ENCODE measurements at places on chromosomes 4 and X. TPM values are rescaled to one million over a fixed set of nuclear protein-coding genes. Genes with fewer than 3 reads are reported as not detected.
A peak's percentile ranks its signal among the peaks of the same experiment; 100 is the strongest.

The GPRASP1 gene
- polyA plus RNA-seq: 14.2 TPM

- no peak for DNase-seq
These were observed 32.8 kb upstream of the SHISA3 start for GRCh38 chr4:42364266-42365053.

DNA sequence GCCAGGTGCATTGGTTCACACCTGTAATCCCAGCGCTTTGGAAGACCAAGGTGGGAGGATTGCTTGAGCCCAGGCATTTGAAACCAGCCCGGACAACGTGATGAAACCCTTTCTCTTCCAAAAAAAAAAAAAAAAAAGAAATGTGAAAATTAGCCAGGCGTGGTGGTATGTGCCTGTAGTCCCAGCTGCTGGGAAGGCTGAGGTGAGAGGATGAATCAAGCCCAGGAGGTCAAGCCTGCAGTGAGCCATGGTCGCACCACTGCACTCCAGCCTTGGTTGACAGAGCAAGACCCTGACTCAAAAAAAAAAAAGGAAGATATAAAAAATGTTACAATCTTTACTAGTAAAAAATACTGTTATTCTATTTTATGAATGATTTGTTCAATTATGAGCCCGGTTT, 5.9 kb downstream of the FAM199X start:
- no peak for DNase-seq

The MMAA gene
- polyA plus RNA-seq: 10.9 TPM

The SERPINA7 gene
- 0.28 TPM for polyA plus RNA-seq

- DNase-seq: no peak
These were observed 56.7 kb downstream of the DOCK11 start for GRCh38 chrX:118552121-118552900.

The CD38 gene
- 0.73 TPM for polyA plus RNA-seq

DNA sequence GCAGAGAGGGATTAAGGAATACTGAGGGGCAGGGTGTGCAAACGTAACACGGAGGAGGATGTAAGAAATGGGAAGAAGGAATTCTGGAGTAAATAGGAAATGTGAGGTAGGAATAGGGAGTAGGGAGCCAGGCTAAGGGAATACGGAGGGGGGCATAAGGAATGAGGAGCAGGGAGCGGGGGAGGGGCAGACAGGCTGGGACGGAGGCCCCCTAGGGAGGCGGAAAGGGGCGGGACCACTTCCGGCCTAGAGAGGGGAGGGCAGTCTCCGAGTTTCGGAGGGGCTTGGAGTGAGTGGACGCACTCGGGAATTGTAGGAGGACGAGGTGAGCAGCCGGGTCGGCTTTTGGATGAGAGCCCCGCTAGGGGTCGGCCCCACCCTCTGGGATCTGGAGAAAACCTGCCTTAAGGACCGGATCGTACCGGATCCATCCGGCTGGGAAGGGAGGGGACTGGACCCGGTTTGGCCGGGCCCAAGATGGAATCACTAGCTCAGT, 612 bp downstream of the MAGED2 start:
- DNase-seq: peak; percentile 79

DNA sequence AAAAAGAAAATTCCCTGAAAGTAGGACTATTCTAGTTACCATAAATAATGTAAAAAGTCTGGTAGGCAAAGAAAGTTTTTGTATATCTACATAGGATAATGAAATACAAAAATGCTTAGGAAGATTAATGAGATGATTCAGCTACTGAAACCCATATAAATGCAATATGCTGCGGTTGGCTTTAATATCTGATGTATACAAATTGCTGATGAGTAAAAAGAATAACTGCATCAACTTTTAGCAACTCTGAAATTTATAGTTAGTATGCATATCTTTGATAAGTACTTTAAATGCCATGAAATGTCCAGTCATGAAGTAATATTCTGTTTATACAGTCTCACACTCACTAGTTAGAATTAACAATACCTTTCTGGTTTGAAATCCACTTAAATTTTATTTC, 404.8 kb downstream of the TLL1 start:
- no peak for DNase-seq

The ABLIM2 gene
- polyA plus RNA-seq: 8.6 TPM

DNA sequence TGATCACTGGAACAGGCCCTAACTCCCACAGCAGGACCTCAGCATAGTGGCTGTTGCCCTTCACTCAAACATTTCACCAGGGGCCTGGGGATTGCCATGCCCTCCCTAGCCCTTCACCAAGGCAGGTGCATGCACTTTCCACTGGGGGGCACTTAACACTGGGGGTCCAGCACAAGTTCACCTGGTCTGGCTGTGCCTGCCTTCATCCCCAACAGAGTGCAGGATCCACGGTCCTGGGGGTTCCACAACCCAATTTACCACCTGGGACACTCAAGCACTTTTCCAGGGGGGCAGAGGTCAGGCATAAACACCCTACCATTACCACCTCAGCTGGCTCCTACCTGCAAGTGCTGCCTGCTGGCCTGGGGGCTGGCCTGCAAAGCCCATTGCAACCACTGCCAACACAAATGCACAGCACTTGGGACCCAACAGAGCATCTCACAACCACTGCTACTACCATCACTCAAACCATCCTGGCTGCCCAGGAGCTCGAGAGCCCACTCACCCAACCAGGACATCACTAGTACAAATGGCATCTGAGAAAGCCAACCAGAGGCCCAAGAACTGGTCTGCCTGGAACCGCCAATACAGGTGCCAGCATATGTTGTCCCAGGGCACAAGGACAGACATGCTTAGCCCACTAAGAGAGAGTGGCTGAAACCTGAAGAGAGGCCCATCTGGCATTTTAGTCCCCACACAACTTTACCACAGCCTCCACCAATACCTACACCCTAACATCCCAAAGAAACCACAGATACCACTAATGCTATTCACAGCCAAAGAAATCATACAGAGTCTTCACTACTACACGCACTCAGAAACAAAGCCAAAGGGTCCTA, 43.1 kb downstream of the NAT8L start:
- no peak for DNase-seq

GRCh38 chr4:116926631-116927295, 158.6 kb downstream of the TRAM1L1 start:
- peak; percentile 11 for DNase-seq

DNA sequence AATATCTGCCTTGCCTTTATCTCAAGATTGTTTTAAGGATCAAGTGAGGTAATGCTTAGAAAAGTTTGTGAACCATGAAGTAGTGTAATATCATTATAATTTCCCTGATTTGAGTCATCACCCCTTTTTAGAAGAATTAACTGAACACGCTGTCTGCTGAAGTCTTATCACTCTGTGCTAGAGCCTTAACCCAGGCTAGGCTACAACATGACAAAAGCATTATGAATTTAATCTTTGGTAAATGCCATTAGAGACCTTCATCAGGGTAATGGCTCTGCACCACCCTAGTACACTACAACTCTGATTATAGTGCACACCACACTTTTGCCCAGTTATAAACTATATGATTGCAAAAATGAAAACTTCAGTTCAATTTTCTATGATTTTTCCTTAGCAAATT, 118.3 kb downstream of the ADGRL3 start:
- no peak for DNase-seq

GRCh38 chr4:147960971-147961370, 229.1 kb downstream of the ARHGAP10 start:
- no peak for DNase-seq

DNA sequence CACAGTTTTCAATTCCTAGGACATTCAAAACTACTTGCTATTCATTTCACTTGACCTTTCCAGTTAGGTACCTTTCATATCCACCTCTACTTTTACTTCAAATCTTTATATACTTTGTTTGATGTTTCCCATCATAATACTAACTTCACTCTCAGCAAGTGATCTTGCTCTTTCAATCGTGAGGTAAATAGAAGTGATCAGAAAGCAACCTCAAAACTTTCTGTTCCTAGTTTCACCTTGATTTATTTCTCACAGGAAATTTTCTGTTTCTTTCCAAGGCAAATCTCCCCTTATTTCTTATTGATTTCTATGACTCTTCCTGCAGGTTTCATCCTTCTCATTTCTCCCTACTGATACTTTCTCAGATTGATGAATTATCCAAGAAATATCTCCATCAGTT, 623.5 kb downstream of the FSTL5 start:
- DNase-seq: no peak

The PAPSS1 gene
- 68.9 TPM for polyA plus RNA-seq

- DNase-seq: no peak
These were observed 253.5 kb upstream of the GATB start for GRCh38 chr4:152014280-152014679.

The RHOXF1 gene
- polyA plus RNA-seq: 3.6 TPM

GRCh38 chr4:187586892-187587291, 408.7 kb upstream of the ZFP42 start:
- DNase-seq: no peak

- peak; percentile 69 for DNase-seq
These were observed 220.4 kb downstream of the MAML3 start for GRCh38 chr4:139933541-139933940.

All from renal pelvis (tissue), 12 donors.